Amygdala (tissue), 56 donors: ENCODE measurements at places on chromosomes 11 and 22.

- peak; percentile 35 for DNase-seq
These were observed 1.0 kb downstream of the ZBTB16 start for GRCh38 chr11:114060392-114061047.

- no peak for DNase-seq
These were observed 2.1 kb upstream of the DPAGT1 start for GRCh38 chr11:119103793-119104192.

DNA sequence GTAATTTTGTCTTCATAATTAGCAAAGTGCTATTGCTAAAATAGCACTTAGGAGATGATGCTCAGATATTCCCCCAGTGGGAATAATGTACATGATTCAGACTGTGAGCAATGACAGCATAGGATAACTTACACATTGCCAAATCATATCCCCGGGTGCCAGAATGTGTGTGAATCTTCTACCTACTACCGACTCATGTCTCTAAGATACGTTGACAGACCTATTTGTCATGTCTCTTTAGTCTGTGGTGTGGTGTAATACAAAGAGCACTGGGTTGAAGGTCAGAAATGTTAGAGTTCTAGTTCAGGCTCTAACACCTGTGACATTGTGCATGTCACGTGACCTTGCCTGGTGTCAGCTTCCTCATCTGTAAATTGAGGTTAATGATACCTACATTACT lies 31.0 kb upstream of the PICALM start:
- DNase-seq, result no peak

- no peak for DNase-seq
These were observed 759 bp downstream of the CPT1A start for GRCh38 chr11:68840661-68841653.

- DNase-seq, result no peak
These were observed 6.2 kb downstream of the PANX1 start for GRCh38 chr11:94134651-94135512.

GRCh38 chr22:42869888-42870480 lies 12.9 kb upstream of the ARFGAP3 start:
- no peak for DNase-seq

GRCh38 chr11:33957304-33957917 lies 65.5 kb upstream of the LMO2 start:
- DNase-seq, result no peak

GRCh38 chr22:42920101-42920820 lies 63.2 kb upstream of the ARFGAP3 start:
- DNase-seq, result no peak

DNA sequence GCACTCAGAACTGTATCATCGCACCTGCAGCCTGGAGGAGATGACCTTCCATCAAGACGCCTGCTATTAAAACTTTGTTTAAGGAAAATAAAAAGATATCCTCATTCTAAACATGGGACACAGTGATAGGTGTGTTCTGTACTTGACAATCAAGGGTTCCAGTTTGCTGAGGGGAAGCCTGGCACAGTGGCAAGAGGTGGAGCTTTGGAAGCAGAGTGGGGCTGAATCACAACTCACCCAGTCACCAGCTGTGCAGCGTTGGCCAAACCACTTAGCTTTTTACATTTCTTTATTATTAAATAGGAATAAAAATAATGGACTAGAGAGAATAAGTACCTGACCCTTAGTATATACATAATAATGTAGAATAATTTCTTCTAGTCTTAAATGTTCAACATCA lies 220.7 kb downstream of the TENM4 start:
- DNase-seq, result no peak

GRCh38 chr11:121625777-121626506 lies 173.2 kb upstream of the SORL1-AS1 start:
- no peak for DNase-seq

GRCh38 chr11:134581121-134581626 lies 169.1 kb upstream of the B3GAT1 start:
- no peak for DNase-seq

DNA sequence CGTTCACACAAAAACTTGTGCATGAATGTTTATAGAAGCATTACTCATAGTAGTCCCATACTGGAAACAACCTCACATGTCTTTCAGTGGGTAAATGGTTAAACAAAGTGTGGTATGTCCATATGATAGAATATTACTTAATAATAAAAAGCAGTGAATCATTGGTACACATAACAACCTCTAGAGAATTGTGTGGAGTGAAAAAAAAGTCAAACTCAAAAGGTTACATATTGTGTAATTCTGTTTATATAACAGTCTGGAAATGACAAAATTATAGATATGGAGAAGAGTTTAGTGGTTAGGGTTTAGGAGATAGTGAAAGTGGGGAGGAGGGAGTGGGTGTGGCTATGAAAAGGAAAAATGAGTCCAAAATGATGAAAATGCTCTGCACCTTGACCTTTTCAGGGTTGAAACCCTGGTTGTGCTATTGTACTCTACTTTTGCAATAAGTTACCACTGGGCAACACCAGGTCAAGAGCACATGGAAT lies 243.4 kb upstream of the DDI1 start:
- DNase-seq, result no peak

DNA sequence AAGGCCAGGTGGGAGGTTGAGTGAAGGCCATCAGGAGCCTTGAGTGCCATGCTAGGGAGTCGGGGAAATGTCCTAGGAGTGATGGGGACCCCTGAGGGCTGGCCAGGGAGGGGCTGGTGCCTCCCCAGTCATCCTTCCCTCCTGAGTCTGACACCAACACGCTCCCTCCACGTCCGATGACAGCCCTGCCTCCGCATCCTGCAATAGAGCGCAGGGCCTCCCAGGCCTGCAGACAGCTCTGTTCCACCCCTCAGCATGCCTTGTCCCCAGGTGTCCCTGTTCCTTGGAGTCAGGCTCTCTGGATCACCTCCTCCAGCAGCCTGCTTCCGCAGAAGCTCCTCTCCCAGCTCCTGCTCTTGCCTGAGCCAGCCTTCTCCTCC lies 3.1 kb downstream of the RAC2 start:
- DNase-seq, result no peak

DNA sequence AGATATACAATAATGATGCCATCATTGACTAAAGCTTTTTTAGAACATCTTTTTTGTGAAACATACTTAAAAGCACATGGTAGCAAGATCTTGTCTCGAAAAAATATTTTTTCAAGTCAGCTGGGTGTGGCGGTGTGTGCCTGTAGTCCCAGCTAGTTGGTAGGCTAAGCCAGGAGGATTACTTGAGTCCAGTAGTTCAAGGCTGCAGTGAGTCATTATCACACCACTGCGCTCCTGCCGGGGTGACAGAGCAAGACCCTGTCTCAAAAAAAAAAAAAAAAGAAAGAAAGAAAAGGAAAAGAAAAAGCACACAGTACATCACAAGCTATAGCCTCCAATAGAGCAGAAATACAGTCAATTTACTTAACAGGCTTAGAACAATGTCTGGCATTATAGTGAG lies 37.0 kb downstream of the ENTHD1 start:
- DNase-seq, result no peak

DNA sequence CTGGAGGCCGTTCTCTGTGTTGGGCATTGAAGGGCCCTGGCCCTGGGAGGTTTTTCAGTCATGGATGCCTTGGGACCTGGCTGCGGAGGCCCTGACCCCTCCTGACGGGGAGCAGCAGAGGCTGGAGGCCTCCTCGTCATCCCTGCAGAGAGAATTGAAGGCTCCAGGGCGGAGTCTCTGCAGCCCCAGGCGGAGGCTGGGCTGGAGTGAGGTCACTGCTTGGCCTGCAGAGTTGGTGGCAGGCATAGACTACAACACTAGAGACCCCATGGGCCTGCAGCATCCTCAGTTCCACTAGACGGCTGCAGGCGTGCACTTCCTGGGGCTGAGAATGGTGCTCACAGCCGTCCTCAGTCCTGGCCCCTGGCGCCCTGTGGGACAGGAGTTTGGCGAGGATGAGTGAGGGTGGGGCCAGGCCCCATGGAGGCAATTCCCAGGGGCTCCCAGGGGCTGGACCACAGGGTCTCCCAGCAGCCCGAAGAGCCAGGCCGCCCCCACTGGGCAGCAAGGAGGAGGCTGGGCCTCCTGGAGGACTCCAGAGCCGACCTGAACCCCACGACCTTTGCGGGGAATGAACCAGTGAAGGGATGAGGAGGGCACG lies 1194.9 kb downstream of the BRD1 start:
- no peak for DNase-seq

- peak; percentile 49 for DNase-seq
These were observed 78.9 kb downstream of the SFI1 start for GRCh38 chr22:31575190-31575589.

- DNase-seq, result no peak
These were observed 66.0 kb upstream of the HORMAD2 start for GRCh38 chr22:30014244-30014643.

- DNase-seq, result no peak
These were observed 22.3 kb upstream of the OR5B21 start for GRCh38 chr11:58530236-58530635.

- no peak for DNase-seq
These were observed 146.0 kb downstream of the OPCML start for GRCh38 chr11:133386262-133386661.

- DNase-seq, result peak; percentile 13
These were observed 1.1 kb upstream of the TTLL1 start for GRCh38 chr22:43090130-43090789.

- no peak for DNase-seq
These were observed 87.4 kb downstream of the BRD1 start for GRCh38 chr22:49740242-49740641.

DNA sequence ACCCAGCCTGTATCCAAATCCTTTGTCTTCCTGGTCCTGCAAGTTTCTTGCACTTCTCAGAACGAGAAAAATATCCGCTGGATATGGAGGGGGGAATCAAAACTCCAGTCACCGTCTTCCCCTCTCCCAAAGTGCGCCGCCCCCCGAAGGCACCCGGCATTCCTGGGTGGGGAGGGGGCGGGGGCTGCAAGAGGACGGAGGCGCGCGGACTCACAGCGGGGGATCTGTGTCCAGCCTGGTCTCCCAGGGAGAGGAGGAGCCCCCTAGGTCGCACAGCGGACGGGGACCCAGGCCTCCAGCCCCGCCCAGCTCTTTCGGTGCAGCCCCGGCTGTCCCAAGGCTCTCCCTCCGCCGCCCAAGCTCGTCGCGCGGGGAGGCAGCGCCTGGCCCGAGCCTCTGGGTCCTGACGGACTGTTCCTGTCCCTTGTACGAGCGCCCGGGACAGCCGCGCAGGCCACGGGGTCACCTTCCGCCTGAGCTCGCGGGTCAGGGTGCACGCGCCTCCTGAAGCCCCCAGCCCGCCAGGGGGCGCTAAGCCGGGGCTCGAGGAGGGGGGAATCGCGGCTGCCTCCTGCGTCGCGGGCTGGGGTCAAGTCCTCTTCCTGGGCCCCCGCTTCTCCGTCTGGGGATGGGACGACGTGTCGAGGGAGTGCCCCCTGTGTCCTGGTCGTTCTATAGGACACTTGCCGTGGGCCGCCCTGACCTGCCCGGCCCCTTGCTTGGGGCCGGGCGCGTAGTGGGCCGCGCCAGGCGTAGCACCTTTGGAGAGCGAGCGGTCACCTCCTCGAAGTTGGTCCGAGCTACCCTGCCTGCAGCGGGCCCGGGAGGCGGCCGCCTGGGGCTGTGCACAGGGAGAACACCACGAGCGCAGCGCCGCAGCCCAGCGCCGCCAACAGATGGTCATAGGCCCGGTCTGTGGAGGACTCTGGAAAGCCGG lies 2.4 kb upstream of the WNT11 start:
- no peak for DNase-seq

DNA sequence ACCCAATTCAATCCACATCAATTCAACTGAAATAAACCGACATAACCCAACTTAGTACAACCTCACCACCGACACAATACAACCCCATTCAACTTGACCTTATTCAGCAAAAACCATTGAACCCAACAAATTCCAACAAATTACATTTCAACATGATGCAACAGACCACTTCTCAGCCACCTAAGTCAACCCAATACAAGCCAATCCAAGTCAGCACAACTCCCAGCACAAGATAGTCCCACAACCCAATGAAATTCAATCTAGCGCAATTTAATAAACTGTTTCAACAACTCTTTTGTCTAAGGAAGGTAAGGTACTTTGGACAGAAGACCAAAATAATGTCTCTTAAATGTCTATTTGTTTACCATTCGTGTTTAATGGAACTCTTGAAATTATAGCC lies 226.0 kb downstream of the MIAT start:
- DNase-seq, result no peak

DNA sequence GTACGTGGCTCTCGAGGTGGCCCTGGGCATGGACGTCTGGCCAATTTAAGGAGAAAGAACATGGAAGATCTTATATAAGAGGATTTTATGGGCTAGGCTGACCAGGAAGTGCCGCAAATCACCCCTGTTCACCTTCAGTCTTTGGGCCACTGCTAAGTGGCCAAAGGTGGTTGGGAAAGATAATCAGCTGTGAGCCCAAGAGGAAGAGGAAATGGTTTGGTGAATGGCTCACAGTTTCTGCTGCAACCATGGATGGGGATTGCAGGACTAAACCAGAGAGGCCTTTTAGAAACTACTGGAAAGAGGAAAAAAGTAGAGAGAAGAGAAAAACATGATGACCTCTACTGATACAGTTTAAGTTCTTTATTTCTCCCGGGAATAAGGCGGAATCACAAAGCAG lies 96.0 kb upstream of the ARHGAP20 start:
- DNase-seq, result no peak

DNA sequence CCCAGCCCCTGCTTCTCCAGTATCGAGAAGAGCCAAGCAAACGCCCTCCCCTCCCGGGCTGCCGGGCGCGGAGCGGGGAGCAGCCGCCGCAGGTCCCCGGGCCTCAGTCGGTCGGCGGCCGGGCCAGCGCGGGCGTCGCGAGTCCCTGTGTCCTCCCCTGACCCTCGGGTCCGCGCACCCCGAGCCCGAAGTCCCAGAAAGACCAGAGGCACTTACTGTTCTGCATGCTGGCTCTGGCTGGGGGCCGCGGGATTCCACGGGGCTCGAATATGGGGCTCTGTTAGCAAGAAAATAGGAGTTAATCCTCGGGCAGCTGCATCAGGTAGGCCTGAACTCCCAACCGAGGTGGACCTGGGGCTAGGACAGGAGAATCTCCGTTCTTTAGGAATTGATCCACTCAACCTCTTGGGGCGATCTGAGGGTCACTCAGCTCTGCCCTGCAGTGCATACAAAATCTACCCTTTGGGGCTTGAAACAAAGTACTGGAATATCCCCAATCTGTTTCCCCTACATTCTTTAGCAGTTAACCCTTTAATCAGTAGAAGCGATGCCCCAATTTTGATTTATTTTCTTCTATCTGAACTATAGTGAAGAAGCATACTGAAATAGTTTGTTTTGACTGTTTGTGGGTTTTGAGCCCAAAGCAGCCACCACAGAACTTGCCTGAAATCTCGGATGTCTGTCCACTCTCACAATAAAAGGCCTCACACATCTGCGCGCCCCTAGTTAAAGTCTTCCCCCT lies 4.8 kb downstream of the PAX6 start:
- DNase-seq, result no peak

DNA sequence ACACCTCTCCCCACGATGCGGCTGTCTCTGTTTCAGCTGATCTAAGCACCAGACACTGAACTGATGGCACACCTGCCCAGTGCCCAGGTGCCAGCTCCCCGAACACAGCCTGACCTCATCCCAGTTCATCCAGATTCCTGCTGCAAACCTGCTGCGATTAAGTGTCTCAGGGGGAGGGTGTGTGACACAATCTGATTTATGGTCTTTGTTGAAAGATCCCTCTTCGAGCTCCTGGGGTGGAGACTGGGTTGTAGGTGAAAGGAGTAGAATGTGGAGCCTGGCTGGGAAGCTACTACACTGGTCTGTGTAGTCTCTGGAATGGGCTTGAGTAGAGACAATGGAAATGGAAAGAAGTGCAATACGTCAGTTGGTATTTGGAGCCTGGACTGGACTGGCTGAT lies 390.3 kb downstream of the SHANK2 start:
- DNase-seq, result no peak
